ENCODE measurements at places on chromosomes 13 and 19.
A peak's percentile ranks its signal among the peaks of the same experiment; 100 is the strongest.

GRCh38 chr19:23075031-23075733 lies 41.6 kb upstream of the ZNF730 start:
- peak; percentile 74 for DNase-seq

DNA sequence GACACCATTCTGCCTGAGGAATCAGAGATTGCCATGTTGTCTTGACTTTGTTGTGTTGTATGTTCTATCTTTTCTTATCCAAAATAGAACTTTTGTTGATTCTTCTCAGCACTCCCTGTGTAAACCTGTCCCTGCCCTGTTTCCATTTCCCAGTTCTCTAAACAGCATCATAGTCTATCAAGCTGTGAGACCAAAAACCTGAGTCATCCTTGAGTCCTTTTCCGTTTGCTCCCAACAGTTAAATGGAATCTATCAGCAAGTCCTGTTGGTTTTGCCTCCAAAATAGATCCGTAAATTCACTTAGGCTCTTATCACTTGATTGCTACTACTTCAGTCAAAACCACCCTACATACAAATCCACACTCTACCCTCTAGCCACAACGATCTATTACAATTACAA lies 667.1 kb downstream of the PCDH9 start:
- DNase-seq, result no peak

DNA sequence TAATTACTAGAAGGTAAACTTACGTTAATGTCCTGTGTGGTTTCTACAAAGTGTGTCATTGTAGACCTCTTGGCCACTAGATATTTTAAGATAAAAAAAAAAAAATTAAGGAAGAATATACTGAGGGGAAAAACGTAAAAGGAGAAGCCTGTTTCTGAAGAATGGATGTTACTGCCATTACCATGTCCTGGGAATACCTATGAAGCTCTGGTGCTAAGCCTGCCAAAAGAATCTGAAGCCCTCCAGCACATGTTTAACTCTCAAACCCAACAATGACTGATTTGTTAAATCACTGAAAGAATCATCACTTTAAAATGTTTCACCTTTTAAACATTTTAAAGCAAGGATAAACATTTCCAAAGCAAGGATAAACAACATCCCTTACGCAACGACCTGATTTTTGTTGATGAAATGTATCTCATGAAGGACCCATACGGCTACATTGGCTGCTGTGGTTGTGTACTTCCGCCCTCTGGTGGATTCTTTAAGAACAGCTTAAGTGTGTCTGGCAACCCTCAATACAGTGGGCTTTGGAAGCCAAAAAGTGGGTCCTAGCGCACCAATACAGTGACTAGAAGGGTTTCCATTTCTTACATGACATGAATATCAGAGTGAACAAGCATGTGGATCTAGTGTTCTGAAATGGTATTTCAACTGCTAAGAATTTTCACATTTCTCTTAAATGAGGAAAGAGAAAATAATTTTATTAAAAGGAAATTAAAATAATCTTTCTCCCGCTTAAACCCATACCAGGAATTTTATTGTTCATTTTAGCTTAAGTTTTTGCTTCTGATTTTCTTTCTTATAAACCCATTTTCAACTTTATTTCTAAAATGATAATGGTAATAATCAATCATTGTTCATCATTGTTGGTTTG lies 74.5 kb upstream of the RAP2A start:
- DNase-seq, result peak; percentile 48

GRCh38 chr19:47324502-47324901 lies 7.5 kb upstream of the C5AR2 start:
- no peak for DNase-seq

- DNase-seq, result no peak
Measured at GRCh38 chr19:11123114-11123513, 32.5 kb downstream of the SPC24 start.

- no peak for DNase-seq
Measured at GRCh38 chr19:37941782-37942515, 34.9 kb downstream of the SIPA1L3 start.

GRCh38 chr19:44876930-44877535 lies 14.0 kb upstream of the TOMM40 start:
- no peak for DNase-seq

- DNase-seq, result no peak
Measured at GRCh38 chr13:87107651-87108050, 563.5 kb upstream of the SLITRK5 start.

GRCh38 chr19:12792853-12793289 lies 1.6 kb downstream of the JUNB start:
- no peak for DNase-seq

DNA sequence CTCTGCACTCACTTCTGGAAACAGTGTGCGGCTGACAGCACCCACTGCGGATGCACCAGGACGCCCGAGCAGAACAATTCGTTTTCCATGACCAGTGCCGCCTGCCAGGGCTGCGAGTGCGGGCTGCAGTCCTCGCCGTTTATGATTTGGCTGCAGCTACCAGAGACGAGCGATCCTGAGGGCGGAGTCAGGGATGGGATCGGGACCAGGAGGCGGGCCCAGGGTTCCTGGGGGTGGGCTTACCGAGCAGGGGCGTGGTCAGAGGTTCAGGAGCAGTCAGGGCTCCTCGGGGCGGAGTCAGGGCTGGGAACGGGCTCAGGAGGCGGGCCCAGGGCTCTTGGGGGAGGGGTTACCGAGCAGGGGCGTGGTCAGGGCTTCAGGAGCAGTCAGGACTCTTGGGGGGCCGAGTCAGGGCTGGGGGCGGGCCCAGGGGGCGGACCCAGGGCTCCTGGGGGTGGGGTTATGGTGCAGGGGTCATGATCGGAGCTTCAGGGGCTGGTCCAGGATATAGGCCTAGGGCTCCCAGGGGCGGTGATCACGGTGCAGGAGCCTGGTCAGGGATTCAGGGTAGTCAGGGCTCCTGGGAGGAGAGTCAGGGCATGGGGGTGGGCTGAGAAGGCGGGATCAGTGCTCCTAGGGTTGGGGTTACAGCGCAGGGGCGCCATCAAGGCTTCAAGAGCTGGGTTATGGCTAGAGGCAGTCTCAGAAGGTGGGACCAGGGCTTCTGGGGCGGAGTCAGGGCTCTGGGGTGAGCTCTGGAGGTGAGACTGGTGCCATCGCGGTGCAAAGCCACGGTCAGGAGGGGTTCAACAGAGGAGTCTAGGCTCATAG lies 1.7 kb downstream of the KLK4 start:
- no peak for DNase-seq

DNA sequence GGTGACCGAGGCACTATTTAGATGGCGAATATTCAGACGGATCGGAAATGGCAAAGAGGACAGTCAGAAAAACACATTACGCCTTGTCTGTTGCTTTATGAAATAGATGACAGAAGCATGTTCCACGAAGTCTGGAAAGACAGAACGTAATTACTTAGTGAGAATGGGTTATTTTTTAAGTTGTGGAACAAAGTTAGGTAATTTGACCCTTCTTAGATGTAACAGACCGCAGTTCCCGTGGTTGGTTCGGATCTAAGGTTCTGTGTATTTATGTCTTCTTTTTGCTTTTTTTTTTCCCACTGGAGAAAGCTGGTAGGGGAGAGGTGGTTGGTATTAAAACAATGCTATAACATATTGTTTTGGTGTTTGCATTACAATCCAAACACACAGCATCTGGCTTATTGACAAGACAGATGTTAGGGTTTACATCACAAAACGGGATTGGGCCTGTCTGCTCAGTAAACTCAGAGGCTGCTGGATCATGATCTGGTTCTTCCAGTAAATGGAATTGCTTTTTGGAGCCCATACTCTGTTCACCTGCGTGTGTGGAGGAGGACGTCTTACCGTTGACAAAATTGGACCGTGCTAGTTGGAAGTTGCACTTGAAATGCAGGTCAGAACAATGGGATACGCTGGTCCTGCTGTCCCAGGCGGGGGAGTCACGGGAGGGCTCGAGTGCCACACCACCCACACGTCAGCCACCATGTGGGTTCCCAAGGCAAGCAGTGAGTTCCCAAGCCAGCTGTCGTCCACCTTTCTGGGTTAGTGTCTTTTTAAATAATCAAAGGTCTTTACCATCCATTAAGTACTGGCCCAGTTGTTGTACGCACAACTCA lies 13.8 kb downstream of the ATP11A start:
- DNase-seq, result no peak

DNA sequence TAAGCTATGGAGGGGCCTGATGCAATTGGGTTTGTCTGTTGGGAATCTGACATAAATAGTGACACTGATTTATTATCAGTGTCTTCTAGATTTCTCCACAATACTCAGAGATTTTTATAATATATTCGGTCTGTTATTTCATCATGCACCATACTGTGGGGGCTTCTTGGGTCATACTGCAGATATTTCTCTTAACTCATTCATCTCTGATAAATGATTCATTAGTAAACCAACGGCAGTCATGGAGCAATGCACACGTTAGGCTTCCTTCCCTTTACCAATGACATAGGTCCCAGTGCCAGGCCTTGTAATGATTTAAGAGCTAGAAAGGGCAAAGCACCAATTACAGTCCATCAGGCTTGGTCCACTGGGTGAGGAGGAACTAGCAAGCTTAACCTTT lies 53.6 kb downstream of the FAM216B start:
- no peak for DNase-seq
